B cell (primary cell): ENCODE measurements at places on chromosomes 13 and 19.

- DNase-seq = no peak
Measured at GRCh38 chr13:97548711-97549110, 114.7 kb downstream of the RAP2A start.

GRCh38 chr19:38425222-38425809 is 703 bp downstream of the RASGRP4 start:
- DNase-seq = no peak

DNA sequence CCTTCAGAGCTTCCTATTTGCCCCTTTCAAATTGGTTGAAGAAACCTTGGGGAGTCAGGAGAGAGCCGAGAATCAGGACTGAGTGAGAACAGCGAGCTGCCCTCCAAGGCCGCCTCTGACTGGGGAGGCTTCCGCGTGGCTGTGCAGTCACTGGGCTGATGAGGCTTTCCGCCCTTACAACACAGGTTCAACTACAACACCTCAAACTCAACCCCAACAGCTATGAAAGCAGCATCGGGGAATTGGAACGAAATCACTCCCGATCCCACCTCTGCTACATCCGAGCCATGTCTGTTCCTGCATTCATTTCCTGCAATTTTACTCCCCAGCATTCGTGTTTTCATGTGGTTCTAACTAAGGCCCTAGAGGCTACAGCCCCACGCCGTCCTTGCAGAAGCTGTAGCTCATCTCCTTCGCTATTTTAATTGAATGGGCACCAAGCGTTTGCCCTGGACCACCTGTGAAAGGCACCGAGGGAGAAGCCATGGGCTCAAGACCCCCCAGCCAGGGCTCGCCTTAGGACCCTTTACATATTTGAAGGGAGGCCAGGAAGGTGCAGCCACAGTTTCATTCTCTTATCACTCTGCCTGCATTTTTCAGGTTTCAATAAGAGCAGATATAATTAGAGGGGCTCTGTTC is 12.3 kb upstream of the RASA3 start:
- no peak for DNase-seq

DNA sequence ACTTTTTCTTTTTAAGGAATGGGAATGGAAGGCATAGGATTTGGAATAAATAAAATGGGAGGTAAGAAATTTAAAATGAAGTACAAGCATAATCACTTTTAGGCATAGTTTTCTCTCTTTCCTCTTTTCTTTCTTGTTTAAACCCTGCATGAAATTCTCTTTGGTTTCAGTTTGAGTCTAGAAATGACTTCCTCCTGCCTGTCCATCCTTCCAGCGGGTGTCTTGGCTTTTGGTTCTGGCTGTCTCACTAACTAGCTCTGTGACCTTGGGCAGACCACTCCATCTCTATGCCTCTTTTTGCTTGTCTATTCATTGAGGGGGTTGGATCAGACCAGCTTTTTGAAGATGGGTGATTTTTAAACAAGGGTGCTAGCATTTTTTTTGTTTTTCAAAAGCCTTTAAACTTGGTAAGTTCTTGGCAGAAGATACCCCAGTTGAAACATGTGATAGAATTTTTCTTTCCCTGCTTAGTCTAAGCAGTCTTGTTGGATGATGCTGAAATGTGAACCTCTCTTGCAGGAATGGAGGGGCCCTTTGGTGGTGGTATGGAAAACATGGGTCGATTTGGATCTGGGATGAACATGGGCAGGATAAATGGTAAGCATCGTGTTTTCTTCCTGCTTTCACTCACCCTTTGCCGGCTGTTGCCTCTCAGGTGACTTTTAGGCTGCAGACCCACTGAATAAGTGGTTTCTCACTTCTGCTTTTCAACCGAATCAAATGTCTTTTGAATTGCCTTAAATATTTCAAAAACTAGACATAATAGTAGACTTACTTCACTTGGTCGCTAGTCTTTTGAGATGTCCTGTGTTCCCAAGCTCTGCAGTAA is 28.6 kb downstream of the PRAM1 start:
- peak; percentile 79 for DNase-seq

- DNase-seq = no peak
Measured at GRCh38 chr13:29543230-29544215, 52.0 kb downstream of the SLC7A1 start.

- no peak for DNase-seq
Measured at GRCh38 chr13:93268327-93269028, 41.9 kb downstream of the GPC6 start.

GRCh38 chr13:99214232-99214631 is 13.6 kb downstream of the UBAC2 start:
- peak; percentile 42 for DNase-seq

- no peak for DNase-seq
Measured at GRCh38 chr13:37682496-37682895, 83.9 kb upstream of the POSTN start.

DNA sequence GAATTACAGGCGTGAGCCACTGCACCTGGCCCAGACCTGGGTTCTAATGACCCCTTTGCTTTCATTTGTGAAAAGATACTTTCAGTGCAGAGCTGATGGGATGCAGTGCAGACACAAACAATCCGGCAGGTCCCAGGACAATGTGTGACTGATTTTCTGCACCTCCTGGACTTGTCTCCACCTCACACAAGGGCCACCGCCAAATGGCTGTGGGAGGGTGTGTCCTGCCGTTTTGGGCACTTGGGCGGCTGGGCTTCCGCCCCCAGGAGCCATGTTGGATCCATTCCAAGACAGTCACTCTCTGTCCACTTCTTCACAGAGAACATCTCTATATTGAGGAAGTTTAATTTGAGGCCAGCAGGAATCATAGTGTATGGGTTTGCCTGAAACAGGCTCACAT is 112.3 kb upstream of the ZNF507 start:
- no peak for DNase-seq

GRCh38 chr13:48626726-48627451 is 26.8 kb upstream of the CYSLTR2 start:
- no peak for DNase-seq

DNA sequence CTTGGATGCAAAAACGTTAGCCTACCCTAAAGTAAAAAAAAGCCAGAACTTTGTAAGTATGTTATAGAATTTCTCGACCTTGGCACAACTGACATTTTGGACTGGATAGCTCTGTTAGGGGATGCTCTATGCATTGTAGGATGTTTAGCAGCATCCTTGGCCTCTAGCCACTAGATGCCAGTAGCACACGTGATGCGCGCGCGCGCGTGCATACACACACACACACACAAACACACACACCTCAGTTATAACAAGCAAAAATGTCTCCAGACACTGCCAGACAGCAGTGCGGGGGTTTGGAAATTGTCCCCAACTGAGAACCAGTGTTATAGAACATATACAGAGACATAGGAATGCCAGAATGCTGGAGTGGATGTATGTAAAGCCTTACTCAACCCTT is 17.2 kb downstream of the ZNF226 start:
- DNase-seq = no peak

- DNase-seq = no peak
Measured at GRCh38 chr19:1397838-1398237, 3.5 kb downstream of the GAMT start.

DNA sequence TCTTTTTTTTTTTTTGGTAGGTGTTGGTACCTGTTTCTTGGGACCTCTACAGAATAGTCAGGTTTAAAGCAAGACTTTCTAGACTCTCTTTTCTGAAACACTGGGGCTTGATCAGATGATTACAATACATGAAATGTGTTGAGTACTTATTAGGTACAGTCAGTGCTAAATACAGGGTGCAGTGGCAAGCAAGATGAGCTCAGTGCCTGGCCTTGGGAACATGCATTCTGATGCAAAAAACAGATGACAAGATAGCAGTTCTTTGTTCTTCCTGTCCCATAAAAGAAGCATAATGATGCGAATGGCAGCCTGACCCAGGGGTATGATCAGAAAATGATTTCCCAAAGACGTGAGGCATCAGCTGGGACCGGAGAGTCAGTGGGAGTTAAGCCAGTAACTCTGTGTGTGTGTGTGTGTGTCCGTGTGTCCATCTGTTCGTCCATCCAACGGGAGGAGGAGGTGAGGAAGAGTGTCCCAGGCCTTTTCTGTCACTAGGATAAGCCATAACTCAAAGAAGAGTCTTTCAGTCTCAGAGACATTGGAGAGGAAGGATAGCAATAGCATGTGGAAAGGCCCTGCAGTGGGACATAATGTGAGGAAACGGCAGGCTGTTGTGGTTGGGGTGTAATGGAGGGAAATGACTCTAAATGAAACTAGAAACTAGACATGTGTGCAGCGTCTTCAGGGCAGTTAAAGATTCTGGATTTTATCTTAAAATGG is 32.2 kb downstream of the SLAIN1 start:
- no peak for DNase-seq

DNA sequence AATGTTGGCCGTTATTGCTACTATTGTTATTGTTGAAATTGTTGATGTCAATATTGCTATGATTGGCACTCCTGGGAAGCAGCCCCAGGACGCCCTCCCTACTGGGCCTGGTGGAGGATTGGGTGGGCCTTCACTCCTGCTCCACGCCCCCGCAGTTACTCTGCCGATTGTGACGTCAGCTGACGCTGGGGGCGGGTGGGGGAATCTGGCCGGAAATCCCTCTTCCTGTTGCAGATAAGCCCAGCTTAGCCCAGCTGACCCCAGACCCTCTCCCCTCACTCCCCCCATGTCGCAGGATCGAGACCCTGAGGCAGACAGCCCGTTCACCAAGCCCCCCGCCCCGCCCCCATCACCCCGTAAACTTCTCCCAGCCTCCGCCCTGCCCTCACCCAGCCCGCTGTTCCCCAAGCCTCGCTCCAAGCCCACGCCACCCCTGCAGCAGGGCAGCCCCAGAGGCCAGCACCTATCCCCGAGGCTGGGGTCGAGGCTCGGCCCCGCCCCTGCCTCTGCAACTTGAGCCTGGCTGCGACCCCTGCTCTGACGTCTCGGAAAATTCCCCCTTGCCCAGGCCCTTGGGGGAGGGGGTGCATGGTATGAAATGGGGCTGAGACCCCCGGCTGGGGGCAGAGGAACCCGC is at the start of gene ETV2:
Gene ETV2 (plus strand): TSS at position 231 of the 637 bp plus-strand sequence. CDS start 716 bp downstream, outside the sequence.
- peak; percentile 59 for DNase-seq

DNA sequence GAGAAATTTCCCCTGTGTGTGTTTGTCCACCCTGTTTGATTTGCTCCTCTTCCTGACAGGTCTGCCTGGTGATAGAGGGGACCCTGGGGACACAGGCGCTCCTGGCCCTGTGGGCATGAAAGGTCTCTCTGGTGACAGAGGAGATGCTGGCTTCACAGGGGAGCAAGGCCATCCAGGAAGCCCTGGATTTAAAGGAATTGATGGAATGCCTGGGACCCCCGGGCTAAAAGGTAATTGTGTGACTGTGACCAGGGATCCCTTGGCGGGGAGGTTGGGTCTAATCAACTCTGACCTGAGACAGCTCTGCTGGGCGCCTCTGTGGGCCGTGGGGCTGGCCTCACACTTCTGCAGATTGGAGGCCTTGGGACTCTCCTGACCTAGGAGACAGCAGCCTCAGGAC is 81.4 kb downstream of the RAB20 start:
- DNase-seq = no peak

- DNase-seq = no peak
Measured at GRCh38 chr19:29587518-29587986, 18.5 kb upstream of the POP4 start.

GRCh38 chr13:77338961-77339401 is 12.1 kb upstream of the MYCBP2 start:
- DNase-seq = peak; percentile 79

GRCh38 chr19:1257475-1258162 is 9.2 kb downstream of the MIDN start:
- no peak for DNase-seq

- DNase-seq = peak; percentile 39
Measured at GRCh38 chr19:5141129-5141849, 172.4 kb downstream of the KDM4B start.

GRCh38 chr13:18235172-18235571 is 946.5 kb downstream of the TUBA3C start:
- DNase-seq = no peak

- no peak for DNase-seq
Measured at GRCh38 chr19:39032063-39032918, at the start of gene FBXO27. FBXO27 (minus strand) TSS chr19:39032549; CDS start chr19:39032227, 322 bp downstream.

- DNase-seq = no peak
Measured at GRCh38 chr13:73922493-73923393, 211.5 kb downstream of the KLF12 start.

GRCh38 chr19:17328517-17329365 is 5.9 kb downstream of the ANO8 start:
- peak; percentile 59 for DNase-seq

GRCh38 chr13:111915104-111915551 is 151.8 kb upstream of the SOX1 start:
- DNase-seq = no peak

- DNase-seq = peak; percentile 93
Measured at GRCh38 chr19:23395041-23395721, at the start of gene ZNF91. ZNF91 (minus strand) TSS chr19:23395471; CDS start chr19:23395354, 117 bp downstream.

DNA sequence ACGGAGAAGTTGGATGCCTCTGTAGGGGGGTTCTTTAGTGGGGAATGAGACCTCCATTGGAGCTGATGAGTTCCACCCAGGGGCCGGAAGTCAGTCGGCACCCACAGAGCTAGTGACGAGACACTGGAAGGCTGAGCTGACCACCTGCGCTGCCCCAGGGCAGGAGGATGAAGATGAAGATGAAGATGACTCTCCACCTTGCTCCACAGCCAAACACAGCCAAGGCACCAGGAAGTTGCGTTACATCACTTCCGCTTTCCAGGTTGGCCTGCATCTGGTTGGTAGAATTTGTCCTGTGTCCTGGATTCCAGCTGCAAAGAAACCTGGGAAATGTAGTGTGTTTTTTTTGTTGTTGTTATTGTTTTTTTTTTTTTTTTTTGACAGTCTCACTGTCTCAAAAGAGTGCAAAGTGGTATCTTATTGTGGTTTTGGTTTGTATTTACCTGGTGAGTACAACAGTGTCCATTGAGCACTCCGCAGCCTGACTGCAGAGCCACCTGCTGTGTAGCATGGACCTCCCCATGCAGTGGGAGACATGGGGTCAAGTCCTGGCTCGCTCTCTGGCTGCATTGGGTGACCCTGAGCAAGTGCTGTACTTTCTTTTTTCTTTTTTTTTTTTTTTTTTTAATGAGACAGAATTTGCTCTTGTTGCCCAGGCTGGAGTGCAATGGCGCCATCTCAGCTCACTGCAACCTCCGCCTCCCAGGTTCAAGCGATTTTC is 1.9 kb downstream of the TBC1D17 start:
- no peak for DNase-seq

DNA sequence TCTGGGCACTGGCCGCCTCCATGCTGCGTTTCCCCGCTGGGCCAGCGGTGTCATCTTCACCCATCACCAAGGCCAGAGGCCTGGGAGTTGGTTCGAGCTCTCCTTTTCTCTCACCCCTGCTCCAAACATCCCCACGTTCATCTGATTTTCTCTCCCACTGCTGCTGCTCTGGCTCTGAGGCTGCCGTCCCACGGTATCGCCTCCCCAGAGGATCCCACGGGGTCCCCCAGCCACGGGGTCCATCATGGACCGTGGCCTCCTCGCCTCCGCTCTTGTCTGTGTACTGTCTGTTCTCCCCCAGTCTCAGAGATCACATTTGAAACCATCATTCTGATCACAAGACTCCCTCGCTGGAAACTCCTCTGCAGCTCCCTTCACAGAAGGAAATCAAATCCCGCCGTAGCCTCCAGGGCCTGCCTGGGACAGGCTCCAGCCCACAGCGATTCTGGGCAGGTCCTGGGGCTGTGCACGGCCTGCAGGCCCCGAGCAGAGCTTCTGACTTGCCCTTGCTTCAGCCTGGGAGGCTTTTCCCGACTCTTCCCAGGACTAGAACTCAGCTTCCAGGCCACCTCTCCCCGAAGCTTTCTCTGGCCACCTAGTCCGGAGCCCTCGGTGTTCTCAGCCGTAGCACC is 64.2 kb downstream of the SOX1 start:
- no peak for DNase-seq
